Mesenteric fat pad (tissue), 1 donor: ENCODE measurements at places on chromosomes 12 and 14. TPM values are rescaled to one million over a fixed set of nuclear protein-coding genes. Genes with fewer than 3 reads are reported as not detected.

SLC38A4 gene
- 0.45 TPM for total RNA-seq

NKX2-8 gene
- not detected for total RNA-seq

GLIPR1L1 gene
- total RNA-seq = not detected

KRT85 gene
- total RNA-seq = not detected

CD69 gene
- 11.9 TPM for total RNA-seq

- no peak for DNase-seq
Measured at GRCh38 chr12:52884526-52885293, 20.2 kb downstream of the KRT8 start.

DNA sequence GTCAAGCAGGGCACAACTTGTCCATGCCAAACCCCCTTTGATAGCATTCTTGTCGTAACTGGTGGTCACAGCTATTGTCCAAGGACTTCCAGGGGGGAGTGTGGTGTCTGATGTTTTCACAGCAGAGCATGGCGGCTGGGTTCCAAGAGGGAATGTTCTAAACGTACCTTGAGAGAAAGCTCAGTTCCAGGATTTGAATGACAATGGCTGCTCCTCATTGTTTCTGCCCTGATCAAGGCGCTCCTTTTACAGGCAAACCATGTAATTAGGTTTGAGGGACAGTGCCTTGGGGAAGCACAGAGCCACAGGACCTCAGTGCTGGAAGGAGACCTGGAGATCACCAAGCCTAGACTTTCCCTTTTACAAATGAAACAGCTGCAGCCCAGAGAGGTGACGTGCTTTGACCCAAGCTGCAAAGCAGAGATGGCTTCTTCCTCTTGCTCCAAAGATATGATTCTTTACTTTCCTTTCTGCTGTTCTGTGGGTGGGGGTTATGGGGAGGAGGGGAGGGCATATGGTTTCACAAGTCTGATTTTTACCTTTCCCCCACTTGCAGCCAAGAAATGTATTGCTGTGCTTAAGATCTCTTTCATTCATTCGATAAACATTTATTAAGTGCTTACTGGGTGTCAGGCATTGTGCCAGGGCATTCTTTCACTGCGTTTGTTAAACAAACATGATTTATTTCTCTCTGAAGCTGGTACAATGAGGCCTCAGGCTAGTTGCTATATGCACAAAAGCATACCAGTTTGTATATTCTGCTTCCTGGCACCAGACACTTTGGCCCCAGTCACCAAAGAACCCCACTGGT lies 172.8 kb downstream of the KTN1 start:
- DNase-seq = no peak

DNA sequence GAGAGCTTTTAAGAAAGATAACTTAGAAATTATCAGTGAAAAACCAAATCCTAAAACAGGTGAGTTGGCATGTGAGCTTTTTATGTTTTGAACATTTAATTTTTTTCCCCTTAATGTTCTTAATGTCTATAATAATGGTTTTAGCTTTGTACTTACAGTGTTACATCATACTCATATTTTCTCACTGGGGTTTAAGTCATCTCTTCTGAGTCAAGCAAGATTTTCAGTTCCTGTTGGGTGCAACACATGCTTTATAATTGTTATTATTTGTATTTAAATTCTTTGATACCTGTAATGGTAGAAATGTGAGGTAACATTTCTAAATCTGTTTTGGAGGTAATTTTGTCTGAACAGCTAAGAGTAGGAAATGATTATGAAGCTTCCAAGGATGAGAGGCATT lies 113.0 kb downstream of the PLEKHA5 start:
- no peak for DNase-seq

GRCh38 chr12:92130999-92131398 lies 14.6 kb downstream of the BTG1 start:
- no peak for DNase-seq

- no peak for DNase-seq
Measured at GRCh38 chr12:89166121-89166520, 186.2 kb downstream of the DUSP6 start.
